NCI-H748 treated with DMSO at 0.1 percent for 48 hours (cell line): ENCODE measurements at places on chromosomes 1 and 21.

DNA sequence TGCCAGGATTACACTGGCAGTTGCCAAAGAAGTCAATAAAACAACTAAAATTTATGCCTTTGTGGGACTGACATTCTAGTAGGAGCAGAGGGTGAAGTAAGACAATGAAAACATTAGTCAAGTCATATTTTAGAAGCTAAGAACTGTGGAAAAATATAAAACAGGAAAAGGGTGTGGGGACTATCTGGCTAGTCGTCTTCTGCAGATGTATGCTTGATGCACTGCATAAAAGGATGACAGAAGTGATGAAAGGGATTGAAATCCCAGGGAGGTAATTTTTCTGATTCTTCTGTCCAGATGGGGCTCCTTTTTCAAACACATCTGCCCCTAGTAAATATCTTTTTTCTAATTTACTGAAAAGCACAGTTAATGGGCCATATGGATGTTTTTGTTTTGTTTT is 706.3 kb downstream of the ADGRL2 start:
- DNase-seq, result no peak

DNA sequence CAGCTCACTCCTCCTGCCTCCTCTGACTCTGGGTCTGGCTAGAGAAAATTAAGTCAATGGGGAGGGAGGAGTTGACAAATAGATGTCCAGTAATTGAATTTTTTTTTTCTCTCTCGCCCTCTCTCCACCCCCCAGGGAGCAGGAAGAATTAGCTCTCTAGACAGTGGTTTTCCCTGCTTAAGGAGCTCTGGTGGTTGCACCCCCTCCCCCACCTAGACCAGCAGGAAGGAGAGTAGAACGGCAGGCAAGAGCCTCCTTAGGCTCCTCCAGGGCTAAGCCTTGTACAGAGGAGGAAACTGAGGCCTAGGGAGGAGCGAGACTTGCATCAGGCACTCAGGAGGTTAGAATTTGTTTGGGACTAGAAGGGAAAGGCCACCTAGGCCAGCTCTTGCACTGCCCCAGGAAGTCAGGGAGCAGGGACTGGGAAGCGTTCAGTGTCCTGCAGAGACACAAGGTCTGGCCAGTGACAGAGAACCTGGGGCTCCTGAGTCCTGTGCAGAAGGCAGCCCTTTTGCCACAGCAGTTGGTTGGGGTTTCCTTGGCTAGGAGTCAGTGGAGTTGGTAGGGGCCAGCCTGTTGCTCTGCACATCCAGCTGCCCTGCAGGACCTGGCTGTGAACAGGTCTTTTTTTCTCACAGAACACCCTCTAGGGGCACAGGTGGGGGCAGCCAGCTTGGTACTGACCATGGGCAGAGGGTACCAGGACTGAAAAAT is 49.5 kb upstream of the ACOT11 start:
- DNase-seq, result no peak

GRCh38 chr1:56135864-56136147 is 443.6 kb downstream of the PLPP3 start:
- DNase-seq, result no peak

- no peak for DNase-seq
Measured at GRCh38 chr1:103529746-103530145, 4.2 kb downstream of the RNPC3 start.

DNA sequence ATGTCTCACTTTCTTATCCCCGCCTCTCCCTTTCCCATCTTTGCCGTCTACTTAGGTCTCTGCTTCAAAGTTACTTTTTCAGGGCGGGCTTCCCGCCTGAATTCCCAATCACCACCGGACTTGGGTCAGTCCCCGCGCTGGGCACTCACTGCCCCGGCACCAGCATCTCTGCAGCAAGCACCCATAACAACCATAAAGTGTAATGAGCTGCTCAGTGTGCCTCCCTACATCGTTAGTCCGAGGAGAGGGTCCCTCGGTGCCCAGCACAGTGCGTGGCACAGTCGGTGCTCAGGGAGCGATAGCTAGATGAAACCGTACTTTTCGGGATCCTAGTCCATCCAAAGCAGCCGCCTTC is 633 bp upstream of the CTPS1 start:
- no peak for DNase-seq

- DNase-seq, result peak; percentile 64
Measured at GRCh38 chr1:58785442-58786058, 1.7 kb upstream of the JUN start.

DNA sequence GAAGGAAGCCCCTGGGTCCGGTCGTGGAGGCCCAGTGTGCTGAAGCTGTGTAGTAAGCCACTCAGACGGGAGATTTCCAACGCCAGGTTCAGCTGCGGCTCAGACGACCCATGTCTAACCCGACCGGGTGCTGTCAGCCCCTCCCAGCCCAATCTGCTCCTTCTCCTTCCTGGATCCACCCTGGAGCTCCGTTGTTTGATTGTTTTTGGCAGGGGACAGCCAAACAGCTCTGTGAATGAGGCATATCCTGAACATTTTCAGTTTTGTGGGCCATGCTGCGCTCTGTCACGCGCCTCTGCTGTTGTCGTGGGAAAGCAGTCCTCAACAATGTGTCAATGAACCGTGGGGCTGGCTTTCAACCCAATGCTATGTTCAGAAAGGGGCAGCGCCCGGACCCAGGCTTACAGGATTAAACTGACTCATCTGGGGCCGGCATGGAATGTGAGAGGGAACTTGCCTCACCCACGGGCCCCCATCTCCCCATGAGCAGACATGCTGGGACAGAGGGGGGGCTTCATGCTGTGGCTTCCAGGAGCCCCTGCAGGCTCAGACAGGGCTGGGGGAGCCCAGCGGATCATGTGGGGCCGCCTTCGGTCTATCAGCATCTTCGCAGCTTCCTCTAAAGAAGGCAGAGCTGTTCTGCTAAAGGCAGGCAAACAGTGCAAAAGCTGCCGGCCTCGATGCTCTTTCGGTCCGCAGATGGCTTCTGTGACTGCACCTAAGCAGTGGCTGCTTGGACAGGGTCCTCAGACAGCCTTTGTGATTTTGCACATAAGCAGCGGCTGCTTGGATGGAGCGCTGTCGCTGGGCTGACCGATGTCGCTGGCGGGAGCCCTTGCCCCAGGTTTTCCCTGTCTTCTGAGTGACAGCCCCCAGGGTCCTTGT is 101.7 kb downstream of the RIPK4 start:
- no peak for DNase-seq
